Dermis blood vessel endothelial cell (primary cell): ENCODE measurements at places on chromosomes 12 and 14. TPM values are rescaled to one million over a fixed set of nuclear protein-coding genes. Genes with fewer than 3 reads are reported as not detected.
A peak's percentile ranks its signal among the peaks of the same experiment; 100 is the strongest.

DNA sequence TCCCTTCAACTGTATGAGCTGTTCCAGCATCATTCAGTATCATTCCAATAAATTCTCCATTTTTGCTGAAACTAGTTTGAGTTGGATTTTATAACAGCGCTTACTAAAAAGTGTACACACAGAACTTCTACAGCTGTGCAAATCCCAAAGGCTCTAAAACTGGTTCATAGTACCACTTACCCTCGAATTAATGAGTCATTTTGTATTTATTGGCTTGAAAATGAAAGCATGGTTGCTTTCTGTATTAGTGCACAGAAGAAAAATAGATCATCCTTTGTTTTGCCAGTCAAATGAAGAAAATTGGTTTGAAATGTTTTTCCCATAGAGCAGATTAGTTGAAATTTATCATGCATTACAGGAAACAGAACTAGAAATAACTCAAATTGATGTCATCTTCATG is 268.3 kb upstream of the CPNE8 start:
- DNase-seq: no peak

DNA sequence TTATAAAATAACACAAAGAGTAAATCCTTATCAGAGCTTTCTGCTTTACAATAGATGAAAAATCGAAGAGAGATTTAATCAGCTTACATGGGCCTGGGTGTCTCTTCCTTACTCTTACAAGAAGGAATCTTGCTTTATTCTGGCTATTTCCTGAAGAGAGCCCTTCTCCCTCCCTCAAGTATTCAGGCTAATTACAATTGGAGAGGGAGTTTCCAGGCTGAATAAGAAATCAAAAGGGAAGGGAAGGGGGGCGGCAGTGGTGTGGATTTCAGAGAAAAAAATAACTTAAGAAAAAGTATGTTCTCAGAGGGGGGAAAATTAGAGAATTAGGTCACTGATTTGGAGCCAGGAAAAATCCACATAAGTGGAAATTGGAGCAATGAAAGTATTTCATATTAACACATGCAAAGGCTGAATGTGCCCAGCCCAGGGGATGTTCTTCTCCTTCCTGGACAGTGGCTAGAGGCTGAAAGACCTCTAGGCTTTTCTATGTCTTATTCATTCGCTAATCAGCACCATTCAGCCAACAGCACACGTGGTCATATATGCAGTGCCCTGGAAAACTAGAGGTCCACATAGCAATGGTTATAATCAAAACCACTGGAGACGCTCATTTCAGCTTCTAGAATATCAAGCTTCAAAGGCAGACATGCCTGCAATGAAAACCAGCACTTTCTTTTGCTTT is 158.9 kb upstream of the BTG1 start:
- peak; percentile 34 for DNase-seq

DNA sequence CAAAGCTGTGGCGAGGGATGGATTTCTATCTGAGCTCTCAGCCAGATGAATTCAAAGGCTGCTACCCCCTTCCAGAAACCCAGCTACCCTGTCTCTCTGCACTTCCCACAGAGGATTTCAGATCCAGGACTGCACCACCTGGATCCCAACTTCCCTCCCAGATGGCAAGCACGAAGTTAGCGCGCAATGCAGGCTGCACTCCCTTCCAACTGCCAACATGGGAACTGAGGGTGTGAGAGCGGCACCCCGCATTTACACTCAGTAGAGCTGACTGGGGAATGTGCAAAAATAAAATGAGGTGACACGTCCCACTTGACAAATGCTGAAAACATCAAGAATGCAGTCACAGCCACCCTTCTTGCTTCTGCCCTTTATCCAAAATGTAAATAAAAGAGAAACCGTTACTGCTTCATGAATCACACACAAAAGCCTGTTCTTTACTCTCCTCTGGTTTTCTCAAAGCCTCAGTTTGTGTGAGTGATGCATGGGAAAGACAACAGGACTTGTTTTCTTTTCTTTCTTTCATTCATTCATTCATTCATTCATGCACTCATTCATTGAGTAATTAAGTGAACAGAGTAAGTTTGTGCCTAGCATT is 85.7 kb downstream of the ITPK1 start:
- DNase-seq: no peak

DNA sequence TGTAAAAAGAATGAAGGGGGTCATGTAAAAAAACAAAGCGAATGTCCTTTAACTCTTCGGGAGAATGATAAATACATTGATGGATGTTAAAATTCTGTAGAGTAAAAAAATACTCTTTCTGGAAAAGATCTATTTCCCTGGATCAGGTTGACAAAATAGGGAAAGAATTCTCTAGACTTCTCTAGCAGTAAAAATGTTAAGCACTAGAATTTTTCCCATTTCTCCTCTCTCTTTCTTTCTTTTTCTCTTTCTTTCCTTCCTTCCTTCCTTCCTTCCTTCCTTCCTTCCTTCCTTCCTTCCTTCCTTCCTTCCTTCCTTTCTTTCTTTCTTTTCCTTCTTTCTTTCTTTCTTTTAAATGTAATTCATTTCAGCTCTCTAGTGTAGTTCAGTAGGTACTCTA is 552.5 kb downstream of the LRFN5 start:
- no peak for DNase-seq

DNA sequence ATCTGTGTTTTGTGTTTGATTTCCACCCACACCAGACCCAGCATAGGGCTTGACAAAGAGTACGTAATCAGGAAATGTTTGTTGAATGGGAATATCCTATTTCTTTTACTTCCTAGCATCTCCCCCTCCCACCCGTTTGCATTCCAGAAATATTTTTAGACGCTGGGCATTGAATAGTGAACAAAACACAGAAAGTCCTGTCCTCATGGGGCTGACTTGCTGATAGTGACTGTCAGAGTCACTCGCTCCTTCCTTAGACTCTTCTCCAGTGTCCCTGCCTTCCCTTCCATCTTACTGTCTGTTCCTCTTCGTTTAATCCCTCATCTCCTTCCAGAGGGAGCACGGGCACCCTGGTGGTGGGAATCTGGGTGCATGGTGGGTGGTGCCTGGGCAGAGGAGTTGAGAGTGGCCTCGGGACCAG is 53.6 kb downstream of the SLC25A47 start:
- DNase-seq: peak; percentile 76

GRCh38 chr12:22325218-22325617 is 9.3 kb downstream of the ST8SIA1 start:
- no peak for DNase-seq

DNA sequence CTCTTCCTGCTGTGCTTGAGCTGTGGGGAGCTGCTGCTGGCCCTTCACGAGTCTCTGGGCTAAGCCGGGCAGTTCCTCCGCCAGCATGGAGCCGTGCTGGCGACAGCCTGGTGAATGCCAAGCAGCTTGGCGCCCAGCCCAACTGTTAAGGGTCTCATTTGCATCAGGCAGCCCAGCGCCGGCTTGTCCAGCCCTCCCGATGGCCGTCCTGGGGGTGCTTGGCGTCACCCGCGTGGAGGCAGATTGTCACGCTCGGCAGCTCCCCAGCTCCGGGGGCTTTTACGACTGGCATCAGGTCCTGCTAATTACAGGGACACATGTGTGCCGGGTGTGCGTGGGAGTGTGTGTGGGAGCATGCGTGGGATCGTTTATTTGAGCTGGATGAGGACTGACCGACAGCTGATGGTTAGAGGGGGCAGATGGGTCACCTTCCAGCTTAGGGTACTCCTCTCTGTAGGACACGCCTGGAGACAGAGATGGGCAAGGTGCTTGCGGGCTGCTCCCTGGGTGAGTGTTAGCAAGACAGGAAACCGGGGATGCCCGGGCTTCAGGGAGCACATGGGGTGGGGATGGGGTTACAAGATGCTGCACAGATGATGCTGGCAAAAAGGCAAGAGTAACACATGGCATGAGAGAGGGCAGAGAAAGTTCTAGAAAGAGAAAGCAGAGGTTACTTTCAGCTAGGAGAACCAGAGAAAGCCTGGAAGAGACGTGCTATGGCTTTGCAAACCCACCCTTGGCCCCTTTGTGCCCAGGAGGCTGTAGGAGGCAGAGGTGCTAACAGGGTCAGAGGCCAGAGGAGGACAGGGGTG is 64.1 kb downstream of the KIF26A start:
- no peak for DNase-seq

GRCh38 chr12:23098517-23098916 is 473.5 kb downstream of the ETNK1 start:
- DNase-seq: no peak

The MIP gene
- not detected in 2 replicates for total RNA-seq

The MYRFL gene
- total RNA-seq: under 0.01 and 0.09 TPM in 2 replicates

The FOXM1 gene
- total RNA-seq: 4.1 and 32.9 TPM in 2 replicates

The HPD gene
- not detected in 2 replicates for total RNA-seq

The PAX9 gene
- 0.37 TPM in 1 of 2 replicates, not detected in the other for total RNA-seq

The GDF3 gene
- 2.2 and 2.9 TPM in 2 replicates for total RNA-seq

The RHOJ gene
- 76.3 and 115 TPM in 2 replicates for total RNA-seq
